ENCODE measurements at places on chromosomes 7 and 10. TPM values are rescaled to one million over a fixed set of nuclear protein-coding genes. Genes with fewer than 3 reads are reported as not detected.

GRCh38 chr10:24205821-24206220, 3.1 kb upstream of the KIAA1217 start:
- H3K27ac ChIP-seq: no peak overlapping the region
- no peaks in the 10 kb centered on the region for H3K27me3 ChIP-seq
- no peak overlapping the region for H3K4me3 ChIP-seq
- peaks cover 29% of the 10 kb centered on the region for H3K4me1 ChIP-seq
- DNase-seq: no peak
- H3K36me3 ChIP-seq: peaks cover 26% of the 10 kb centered on the region

GRCh38 chr10:116694243-116694926, 48.0 kb downstream of the HSPA12A start:
- no peaks in the 10 kb centered on the region for H3K36me3 ChIP-seq
- H3K27ac ChIP-seq: no peak overlapping the region
- DNase-seq: no peak

DNA sequence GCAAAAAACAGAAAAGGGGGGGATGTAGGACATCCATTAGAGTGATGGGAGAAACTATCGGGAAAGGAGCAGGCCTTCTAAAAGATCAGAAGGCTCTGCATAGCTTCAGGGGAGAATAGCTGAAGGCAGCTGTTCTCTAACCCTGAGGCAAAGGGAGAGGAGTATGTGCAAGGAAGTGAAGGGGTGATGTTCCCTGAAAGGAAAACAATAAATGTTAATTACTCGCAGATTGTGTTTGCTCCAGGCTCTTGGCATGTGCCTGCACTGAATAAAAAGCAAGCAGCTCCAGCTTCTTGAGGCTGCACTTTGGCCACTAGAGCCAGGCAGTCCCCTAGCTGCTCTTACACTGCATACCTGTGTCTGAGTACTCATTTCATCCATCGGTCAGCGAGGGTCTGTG, 14.4 kb upstream of the STARD3NL start:
- H3K27me3 ChIP-seq: peaks cover 9% of the 10 kb centered on the region
- no peaks in the 10 kb centered on the region for H3K36me3 ChIP-seq
- no peak for DNase-seq
- peaks cover 7% of the 10 kb centered on the region for H3K4me1 ChIP-seq
- no peak overlapping the region for H3K4me3 ChIP-seq

Gene MIOS
- 46.5 TPM for total RNA-seq

Gene GNGT1
- total RNA-seq: not detected

DNA sequence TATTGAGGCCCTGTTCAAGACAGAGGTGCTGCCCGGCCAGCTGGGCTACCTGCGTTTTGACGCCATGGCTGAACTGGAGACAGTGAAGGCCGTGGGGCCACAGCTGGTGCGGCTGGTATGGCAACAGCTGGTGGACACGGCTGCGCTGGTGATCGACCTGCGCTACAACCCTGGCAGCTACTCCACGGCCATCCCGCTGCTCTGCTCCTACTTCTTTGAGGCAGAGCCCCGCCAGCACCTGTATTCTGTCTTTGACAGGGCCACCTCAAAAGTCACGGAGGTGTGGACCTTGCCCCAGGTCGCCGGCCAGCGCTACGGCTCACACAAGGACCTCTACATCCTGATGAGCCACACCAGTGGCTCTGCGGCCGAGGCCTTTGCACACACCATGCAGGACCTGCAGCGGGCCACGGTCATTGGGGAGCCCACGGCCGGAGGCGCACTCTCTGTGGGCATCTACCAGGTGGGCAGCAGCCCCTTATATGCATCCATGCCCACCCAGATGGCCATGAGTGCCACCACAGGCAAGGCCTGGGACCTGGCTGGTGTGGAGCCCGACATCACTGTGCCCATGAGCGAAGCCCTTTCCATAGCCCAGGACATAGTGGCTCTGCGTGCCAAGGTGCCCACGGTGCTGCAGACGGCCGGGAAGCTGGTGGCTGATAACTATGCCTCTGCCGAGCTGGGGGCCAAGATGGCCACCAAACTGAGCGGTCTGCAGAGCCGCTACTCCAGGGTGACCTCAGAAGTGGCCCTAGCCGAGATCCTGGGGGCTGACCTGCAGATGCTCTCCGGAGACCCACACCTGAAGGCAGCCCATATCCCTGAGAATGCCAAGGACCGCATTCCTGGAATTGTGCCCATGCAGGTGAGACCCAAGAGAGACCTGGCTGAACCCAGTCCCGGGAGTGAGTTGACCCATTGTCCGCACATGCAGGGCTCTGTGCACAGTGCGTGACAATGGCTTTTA, 2.8 kb downstream of the RBP3 start:
- no peaks in the 10 kb centered on the region for H3K4me1 ChIP-seq
- peaks cover 9% of the 10 kb centered on the region for H3K27me3 ChIP-seq
- DNase-seq: no peak
- H3K27ac ChIP-seq: no peak overlapping the region

Gene SUGCT
- total RNA-seq: 1.6 TPM

- DNase-seq: no peak
- no peak overlapping the region for H3K4me3 ChIP-seq
- H3K4me1 ChIP-seq: peaks cover 23% of the 10 kb centered on the region
- H3K36me3 ChIP-seq: peaks cover 23% of the 10 kb centered on the region
Measured at GRCh38 chr7:148694631-148695030, 4.1 kb upstream of the CUL1 start.
